Suppressor macrophage treated with lipopolysaccharide for 1 hour (primary cell): ENCODE measurements at places on chromosomes 2 and 18.

GRCh38 chr2:195486520-195486919 is 170.5 kb upstream of the SLC39A10 start:
- no peak for DNase-seq

- DNase-seq: no peak
Measured at GRCh38 chr2:89848114-89848513, 1156.6 kb downstream of the RPIA start.

DNA sequence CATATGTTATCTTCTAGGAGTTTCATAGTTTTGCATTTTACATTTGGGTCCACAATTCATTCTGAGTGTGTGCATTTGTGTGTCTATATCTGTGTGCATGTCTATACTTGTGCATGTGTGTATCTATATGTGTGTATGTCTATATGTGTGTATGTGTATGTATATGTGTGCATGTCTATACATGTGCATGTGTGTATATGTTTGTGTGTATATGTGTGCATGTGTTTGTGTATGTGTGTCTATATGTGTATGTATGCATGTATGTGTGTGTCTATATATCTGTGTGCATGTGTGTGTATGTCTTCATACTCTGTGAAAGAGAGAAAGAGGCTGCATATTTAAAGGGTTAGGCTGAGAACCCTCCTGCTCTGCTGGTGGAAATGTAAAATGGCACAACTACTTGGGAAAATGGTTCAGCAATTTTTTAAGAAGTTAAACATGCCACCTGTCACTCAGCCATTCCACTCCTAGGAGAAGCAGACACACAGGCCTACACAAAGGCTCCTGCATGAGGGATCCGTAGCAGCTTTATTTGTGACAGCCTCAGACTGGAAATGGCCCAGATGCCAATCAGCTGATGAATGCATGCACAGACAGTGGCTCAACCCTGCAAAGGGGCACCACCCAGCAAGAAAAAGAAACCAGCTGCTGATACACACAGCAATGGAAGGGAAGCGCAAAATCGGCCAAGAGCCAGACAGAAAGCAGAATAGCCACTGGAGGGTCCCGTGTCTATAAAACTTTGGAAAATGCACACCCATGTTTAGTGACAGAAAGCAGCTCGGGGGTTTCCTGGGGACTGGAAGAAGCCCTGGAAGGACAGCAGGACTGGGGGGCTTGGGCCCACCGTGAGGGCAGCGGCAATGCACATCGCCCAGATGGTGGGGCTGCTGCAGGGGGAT is 146.8 kb downstream of the SEPTIN10 start:
- no peak for DNase-seq

- no peak for DNase-seq
Measured at GRCh38 chr2:64960819-64961218, 28.4 kb upstream of the SLC1A4 start.

DNA sequence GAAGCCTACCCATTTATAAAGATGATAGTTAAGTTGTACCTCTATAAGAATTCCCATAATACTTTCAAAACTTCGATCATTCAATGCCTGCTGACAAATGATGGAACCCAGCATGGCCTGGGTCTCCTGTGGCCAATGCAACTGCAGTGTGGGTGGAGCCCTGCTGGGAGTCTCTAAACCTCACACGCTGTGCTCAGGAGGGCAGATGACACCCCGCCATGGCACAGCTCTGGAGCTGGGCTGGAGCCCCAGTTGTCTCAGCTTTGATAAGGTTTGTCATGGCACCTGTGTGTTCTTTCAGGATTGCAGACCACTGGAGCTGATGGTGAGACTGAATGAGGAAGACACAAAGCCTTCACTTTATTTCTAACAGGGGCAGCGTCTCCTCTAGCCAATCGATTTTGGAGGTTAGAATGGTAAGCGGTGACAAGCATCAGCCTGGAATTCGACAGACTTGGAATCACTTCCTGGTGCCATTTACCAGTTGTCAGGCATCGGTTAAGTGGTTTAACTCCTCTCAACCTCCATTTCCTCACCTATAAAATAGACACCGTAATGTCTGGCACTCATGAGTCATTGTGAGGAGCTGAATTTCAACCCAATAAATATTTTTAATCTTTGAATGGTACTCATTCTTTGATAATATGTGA is 383.6 kb upstream of the SALL3 start:
- DNase-seq: no peak

- peak; percentile 31 for DNase-seq
Measured at GRCh38 chr2:42928692-42929545, 136.5 kb upstream of the HAAO start.

DNA sequence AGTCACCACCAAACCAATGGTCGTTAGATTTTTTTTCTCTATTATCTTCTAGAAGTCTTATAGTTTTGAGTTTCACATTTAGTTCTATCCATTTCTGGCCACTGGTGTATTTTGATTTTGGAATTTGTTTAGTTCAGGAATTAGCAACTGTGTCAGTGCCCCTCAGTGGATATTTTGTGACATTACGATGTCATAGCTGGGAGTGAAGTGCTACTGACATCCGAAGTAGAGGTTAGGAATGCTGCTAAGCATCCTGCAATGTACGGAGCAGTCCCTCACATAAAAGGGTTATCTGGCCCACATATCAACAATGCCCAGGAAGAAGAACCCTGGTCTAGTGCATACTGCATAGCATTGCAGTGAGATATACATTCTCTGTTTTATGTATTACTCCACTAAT is 157.4 kb upstream of the RGPD4 start:
- DNase-seq: no peak

DNA sequence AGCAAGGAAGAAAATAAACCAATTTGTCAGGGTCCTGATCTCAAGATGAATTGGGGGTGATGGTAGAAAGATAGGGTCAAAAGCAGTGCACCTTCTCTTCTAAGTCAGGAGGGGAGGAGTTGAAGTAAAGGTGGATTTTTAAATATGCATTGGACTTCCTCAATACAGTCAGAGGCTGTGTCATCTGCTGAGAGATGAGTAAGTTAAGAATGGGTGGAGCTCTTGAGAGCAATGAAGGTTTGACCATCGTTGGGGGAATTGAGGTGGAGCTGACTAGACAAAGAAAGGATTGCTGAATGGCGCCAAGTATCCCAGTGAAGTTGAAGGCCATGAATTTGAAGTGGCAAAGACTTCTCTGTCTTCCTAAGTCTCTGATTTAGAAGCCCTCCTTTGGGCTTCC is 18.4 kb upstream of the CPO start:
- DNase-seq: no peak

GRCh38 chr2:175152242-175152641 is 15.8 kb downstream of the ATF2 start:
- no peak for DNase-seq
